Activated CD8-positive, alpha-beta memory T cell treated with anti-CD3 and anti-CD28 coated beads for 48 hours (primary cell): ENCODE measurements at places on chromosomes 12 and 14.

DNA sequence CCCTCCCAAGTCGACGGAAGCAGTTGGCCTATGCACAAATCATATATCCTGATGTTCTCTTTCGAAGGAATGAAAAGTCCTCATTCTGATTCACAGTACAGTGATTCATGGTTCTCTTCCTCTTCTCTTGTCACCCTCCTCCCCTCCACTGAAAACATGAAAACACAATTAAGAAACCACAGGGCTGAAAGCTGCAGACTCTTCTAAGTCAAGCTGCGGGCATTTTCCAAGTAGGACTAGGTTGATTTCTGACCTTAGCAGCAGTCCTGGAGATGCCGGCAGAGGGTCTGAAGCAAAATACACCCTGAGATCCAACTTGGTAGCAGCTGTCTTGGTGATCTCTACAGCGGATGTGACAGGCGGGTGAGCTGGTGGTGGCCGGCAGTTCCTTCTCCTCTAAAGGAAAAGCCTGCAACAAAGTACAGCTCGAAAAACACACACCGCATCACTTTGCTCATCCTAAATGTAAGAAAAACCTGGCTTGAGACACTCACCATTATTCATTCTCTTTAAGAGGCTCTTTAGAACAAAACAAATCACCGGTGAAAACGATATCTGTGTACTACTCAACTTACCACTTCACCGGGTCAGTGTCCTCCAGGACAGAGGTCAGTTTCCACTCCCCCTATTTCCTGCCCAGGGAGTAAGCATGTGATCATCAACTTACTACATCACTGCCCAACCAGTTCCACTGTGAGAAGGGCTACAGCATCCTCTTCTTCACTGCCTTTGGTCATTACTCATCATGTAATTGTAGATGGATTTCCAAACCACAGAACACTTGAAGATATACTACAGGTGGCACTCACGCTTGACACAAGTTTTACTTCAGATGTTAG, 6.0 kb downstream of the TMCC3 start:
- DNase-seq, result no peak

GRCh38 chr12:65090461-65090860, 30.6 kb downstream of the WIF1 start:
- no peak for DNase-seq

DNA sequence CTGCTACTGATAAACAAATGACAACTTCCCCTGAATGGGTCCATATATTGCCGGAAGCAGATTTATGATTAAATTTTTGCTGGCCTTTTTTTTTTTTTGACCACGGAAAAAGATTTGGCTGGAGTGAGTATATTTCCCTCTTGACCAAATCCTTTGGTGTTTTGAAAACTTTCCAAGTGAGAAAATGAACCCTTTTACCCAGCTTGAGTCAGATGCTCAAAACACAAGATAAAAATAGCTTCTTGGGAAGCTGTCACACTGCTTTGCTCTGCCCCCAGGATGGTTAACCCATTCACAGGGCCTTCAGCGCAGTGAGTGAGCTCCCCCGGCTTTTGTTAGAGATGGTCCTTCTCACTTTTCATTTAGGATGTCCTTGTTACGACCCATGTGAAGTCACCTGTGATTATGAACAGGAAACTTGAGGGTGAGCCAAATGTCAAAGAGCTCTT, 224.3 kb downstream of the PELI2 start:
- DNase-seq, result no peak

DNA sequence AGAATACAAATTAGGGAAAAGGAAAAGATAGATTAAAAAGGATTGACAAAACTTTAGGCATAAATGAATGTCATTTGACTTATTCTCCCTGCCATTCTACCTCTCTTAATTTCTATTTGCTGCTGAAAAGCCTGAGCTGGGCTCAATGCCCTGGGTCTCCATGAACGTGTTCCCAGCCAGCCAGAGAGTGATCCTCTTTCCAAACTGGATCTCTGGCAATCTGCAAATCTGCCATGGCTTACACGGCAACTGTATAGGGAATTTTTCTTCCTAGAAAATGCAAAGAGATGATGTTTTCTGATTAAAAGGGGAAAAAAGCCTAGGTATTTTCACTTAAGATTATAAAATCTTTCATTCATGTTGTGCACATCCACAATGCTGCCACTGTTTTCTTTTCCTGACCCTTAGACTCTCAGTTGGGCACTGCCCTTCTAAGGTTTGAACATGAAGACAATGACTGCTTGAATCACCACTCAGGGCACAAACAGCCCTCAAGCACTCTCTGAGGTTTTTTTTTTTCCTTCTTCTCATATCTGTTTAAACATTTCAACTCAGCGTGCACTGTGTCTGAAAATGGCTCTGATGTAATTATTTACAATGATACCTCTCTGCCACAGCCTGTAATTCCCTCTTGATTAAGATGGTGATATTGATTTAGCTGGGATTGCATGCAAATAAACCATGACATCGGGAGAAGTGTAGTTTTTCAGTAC, 60.3 kb downstream of the DACT1 start:
- DNase-seq, result no peak

DNA sequence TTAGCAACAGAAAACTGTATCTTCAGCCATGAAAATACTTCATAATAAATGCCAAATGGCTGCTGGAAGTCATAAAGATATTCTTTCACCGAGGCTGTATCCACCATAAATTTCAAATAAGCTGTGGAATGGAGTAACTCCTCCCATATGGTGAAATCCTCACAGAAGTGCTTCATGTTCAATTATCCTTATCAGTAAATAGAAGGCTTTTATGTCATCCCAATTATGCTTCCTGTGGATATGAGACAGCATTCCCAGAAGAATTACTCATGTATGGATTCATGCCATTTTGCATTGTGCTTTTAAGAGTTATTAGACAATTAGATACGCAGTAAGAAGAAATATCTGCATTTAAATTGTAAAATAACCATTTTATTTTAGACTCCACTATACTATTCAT, 99.0 kb downstream of the RTN1 start:
- DNase-seq, result no peak

GRCh38 chr14:81416981-81417380, 16.9 kb upstream of the STON2 start:
- DNase-seq, result no peak

DNA sequence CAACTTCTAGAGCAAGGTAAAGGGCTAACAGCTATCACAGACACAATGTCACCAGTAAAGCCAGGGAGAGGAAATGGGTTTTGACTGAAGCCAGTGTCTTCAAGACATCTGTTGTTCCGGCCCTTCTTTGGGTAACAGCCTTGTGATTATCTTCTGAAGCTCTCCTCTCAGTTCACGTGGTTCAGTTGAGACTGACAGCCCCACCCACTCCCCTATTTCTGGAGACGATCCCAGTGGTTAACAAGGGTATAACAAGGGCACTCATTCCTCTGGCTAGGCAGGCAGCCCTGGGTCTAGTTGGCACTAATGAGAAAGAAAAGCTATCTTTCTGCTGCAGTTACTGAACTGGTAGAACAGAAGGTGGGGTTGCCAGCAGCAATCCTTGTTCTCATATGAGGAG, 6.9 kb downstream of the GNPTAB start:
- no peak for DNase-seq

DNA sequence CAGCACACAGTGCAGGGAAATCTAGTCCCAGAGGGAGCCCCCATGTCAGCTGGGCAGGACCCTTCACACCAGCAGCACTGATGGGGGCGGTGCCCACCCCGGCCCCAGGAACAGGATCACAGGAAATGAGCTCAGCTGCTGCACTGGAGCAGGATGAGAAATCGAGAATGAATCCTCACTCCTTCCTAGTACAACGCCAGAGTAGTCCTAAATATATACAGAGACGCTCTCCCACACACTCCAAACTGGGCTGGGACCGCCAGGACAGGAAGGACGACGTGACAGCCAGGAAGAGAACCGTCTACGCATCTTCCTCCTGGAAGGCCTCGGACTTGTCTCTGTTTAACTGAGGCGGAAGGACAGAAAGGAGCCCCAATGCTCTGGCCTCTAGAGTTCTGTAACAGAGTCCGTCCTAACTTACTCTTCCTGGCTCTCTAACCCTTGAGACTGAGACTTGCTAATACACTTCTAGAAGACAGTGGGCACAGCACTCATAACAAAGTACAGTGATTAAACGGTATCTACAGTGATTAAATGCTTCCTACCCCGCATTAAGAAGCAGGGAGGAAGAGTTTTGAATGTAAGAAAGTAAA, 33.4 kb downstream of the CDC42BPB start:
- DNase-seq, result no peak

DNA sequence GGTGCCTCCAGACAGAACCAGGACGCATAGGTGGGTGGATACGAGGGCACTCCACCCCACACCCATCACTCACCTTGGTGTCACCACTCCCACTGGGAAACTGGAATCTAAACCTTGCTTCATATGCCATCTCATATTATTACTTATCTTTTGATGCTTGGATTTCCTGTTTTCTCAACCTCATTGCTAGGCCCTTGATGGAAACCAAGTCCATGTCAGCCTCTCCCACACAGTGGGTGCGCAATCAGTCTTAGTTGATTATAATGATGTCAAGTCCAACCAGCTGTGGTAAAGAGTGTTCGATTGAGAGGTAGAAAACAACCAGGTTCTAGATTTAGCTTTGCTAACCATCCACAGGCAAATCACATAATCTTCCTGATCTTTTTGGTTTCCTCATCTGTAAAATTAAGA, 584 bp upstream of the DDHD1 start:
- no peak for DNase-seq
